Effector memory CD4-positive, alpha-beta T cell (primary cell): ENCODE measurements at places on chromosomes 7 and 10.
A peak's percentile ranks its signal among the peaks of the same experiment; 100 is the strongest.

DNA sequence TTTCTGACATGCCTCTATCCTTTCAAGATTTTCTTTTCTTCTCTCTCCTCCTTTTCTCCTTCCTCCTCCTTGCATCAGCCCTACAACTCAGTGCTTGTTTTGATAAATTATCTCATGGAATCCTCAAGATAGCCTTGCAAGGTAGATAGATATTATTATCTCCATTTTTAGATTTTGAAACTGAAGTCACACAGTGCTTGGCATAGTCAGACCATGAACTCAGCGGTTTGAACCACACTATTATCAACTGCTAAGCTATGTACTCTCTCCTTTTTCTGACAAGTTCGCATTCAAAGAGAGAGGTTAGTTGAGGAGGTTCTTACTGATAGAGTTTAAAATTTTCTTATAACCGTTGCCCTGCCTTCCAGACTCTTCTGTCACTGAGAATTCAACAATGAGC lies 79.1 kb downstream of the SUGCT start:
- DNase-seq = no peak

DNA sequence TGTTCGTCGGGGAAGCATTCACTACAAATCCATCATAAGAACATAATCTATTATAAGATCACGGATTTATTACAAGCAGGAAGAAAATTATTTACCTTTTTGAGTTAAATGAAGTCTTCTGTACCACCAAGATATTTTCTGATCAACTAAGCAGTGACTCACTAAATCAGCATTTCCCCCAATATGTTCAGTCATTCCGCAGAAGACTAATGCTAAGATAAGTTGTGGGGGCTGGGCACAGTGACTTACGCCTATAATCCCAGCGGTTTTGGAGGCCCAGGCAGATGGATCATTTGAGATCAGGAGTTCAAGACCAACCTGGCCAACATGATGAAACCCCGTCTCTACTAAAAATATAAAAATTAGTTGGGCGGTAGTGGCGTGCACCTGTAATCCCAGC lies 144.2 kb upstream of the EGR2 start:
- no peak for DNase-seq

- DNase-seq = no peak
These were observed 70.0 kb downstream of the VOPP1 start for GRCh38 chr7:55502124-55502857.

DNA sequence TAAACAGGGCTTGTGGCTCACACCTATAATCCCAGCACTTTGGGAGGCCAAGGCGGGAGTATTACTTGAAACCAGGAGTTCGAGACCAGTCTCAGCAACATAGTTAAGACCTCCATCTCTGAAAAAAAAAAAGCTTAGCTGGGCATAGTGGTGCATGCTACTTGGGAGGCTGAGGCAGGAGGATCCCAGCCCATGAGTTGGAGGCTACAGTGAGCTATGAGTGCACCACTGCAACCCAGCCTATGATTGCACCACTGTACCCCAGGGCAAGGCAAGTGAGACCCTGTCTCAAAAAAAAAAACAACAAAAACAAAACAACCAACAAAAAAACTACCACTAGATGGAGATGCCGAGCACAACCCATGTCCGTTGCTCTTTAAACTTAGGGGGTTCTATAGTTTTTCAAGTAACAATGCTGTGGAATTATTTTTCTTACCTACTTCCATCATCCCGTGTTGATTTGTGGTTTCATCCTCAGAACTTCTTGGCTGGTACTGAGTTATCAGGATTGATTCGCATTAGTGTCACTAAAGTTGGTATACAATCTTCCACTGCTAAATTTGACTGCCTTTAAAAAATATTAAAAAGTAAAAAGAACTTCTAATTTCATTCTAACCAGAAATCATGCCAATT lies 12.2 kb upstream of the REPIN1 start:
- DNase-seq = no peak

- DNase-seq = no peak
These were observed 86.8 kb downstream of the ANKRD7 start for GRCh38 chr7:118311121-118311836.

DNA sequence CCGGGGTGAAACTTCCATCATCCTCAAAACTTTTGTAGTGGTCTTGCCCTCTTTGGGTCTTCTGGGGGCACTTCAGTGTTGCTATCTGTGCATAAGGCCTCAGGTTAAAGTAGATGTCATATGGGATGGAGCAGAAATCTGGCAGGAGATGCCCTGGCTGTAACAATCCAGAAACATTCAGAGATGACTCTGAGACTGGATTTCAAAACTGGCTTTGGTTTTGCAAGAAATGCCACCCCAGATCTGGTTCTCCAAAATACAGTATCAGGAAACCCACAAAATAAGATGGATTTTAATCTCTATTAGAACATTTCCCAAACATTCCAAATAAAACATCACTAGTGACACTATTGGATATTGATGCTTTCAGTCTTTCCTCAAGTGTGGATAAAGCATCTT lies 191.5 kb downstream of the REEP3 start:
- DNase-seq = no peak

DNA sequence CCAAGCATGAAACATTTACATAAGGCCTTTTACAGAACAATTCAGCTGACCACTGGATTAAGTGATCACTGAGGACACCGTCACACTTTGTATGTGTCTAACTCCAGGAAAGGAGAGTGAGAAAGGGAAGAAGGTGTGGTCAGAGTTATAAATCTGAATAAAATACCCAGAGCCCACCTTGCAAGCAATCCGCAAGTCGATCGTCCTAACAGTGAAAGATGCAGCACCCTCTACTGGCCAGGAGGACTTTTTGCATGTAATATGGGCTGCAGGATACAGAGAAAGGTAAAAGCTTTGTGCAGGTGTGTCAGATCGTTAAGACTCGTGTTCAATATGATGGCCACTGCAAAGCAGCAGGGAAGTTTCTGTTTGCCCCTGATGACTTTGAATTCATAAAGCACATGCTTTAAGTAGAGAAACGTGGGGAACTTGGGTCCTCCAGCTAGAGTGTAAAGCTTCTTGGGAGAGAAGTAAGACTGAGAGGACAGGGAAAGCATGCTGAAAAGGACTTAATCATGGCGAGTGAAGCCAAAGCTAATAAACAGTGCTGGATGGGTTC lies 68.5 kb upstream of the BMPER start:
- no peak for DNase-seq

DNA sequence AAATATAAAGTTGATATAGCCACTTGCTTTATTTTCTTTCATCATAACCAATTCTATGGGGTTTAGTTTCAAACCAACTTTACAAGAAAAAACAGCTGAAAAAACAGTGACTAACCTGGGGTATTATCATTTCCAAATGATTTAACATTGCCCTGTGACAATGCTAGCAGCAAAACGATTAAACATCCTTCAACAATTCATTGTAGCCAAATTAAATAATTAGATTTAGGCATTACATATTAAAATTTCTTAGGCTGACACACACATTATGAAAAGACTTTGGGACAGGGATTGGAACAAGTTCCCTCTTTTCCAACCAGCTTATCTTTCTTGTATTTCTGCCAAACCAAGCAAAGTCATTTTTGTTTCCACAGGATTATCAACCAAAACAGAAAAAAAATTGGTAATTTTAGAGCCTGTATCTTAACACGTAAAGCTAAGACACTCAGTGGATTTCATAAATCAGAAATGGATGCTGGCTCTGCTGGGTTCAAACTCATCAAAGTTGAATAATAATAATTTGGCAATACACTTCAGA lies 84.0 kb downstream of the SEMA3D start:
- DNase-seq = no peak

DNA sequence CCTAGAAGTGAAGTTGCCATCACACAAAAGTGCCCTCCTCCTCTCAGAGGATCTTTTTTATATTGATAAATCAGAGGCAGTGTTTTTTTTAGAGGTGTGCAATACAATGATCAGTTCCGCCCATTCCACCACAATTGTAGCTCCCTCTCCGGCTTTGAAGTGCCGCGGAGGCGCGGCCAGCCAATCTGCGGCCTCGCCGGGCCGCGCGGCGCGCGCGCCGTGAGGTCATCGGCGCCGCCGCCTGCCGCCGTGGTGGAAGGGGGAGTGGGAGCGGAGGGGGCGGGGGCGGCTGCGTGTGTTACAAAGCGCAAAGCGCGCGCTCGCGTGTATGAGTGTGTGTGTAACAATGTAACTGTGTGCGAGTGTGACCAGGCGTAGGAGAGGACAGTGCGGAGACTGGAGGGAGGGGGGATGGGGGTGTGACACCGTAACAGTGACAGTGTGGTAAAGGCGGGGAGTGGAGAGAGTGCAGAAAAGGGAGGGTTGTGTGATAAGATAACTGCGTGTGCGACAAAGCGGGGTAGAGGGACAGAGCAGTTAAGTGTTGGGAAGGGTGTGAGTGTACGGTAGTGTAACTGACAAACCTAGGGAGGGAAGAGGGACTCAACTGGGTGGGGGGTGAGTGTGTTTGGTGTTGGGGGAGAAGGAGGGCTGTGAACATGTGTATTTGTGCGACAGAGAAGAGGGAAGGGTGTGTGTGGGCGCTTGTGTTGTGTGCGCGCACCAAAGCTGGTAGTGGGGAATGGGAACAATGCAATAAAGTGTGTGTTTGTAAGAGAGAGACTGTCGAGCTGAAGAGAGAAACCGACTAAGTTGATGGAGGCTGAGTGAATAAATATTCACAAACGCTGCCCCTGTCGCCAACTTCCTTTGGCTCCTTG lies at the start of gene SP8:
SP8 (minus strand) TSS at position 108 of the 881 bp plus-strand sequence; CDS start at position 20, 88 bp downstream.
- no peak for DNase-seq

GRCh38 chr10:129467359-129468064 lies 471 bp downstream of the MGMT start:
- DNase-seq = no peak

- DNase-seq = no peak
These were observed 3.7 kb upstream of the MAPK8 start for GRCh38 chr10:48302515-48303476.

DNA sequence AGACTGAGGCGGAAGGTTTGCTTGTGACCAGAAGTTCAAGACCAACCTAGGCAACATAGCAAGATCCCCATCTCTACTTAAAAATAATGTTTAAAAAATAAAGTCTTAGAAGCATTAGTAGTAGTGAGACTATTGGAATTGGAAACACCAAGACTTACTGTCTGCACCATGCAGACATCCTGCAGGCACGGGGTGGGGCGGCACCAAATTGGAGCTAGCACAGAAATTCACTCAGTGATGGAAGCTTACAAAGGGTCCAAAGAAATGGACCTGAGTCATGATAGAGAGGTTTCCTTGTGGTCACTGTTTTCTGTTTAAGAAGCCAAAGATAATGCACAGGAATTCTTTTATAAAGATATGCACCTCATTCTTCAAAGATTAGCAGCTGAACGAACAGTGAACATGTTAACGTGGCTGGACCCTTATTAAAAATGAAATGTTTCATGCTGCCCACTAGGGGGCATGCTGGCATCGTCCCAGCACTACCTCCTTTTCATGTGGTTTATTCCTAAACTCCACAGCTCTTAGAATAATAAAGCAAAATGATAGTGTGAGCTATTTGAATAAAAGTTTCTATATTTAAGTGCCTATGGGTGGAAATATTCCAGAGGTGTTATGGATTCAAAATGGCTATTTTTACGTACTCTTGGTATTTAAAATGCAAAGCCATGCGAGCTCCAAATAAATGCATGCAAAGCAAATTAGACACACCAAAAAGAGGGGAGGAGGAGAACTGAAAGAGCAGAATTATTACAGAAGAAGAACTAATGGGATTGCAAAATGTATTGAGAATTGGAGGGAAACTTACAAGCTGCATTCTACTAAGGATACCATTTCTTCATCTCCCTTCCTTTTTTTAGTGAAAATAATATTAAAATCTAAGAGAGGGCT lies 28.6 kb downstream of the PDSS1 start:
- DNase-seq = peak; percentile 25

DNA sequence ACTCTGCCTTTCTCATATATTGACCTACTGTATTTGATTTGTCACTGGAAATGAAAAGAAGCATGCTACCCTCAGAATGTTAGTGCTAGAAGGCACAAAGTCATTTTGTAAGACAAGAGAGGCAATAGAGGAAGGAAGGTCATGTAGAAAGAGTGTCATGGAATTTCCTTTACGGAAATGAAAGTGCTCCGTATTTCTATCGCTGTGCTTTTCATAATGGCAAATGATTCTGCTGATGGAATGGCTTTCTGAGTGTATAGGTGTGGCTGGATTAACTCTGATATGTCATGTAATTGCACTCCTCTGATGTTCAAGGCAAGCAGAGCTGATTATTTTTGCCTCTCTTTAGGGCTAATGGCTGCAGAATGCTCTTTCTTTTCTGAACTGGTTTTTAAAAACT lies 15.5 kb upstream of the STEAP4 start:
- no peak for DNase-seq
